ENCODE measurements at places on chromosomes 6 and 20.

GRCh38 chr6:168596344-168596743 is 155.4 kb downstream of the SMOC2 start:
- DNase-seq: no peak

DNA sequence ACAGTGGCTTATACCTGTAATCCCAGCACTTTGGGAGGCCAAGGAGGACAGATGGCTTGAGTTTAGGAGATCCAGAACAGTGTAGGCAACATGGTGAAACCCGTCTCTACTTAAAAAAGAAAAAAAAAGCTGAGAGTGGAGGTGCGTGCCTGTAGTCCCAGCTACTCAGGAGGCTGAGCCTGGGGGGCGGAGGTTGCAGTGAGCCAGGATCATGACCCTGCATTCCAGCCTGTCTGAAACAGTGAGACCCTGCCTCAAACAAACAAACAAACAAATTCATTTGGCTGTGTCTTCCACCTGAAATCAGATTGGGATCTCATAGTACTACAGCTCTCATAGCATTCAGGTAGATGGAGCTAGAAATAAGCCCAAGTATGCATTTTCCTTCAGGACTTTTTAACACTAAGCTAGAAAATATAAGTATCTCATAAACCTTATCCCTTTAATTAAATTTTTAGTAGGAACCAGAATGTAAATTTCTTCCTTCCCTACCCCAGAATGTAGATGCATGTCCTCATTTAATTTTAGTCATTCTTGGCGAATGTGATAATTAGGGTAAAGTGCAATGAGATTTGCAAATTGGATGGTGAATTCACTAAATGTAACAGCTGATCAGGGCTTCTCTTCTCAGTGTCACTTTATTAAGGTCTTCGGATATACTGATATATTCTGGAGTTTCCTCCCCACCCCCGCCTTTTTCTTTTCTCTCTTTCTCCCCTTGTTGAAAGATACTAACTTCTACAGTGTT is 190.4 kb downstream of the CDKAL1 start:
- DNase-seq: no peak

GRCh38 chr6:30690403-30691207 is at the start of gene NRM:
TSS of gene NRM (minus strand) at chr6:30690984. CDS start at chr6:30690974, 10 bp downstream.
- peak; percentile 78 for DNase-seq

GRCh38 chr6:51953246-51953645 is 134.2 kb downstream of the PKHD1 start:
- DNase-seq: no peak

GRCh38 chr6:35415065-35415891 is 36.9 kb upstream of the FANCE start:
- no peak for DNase-seq

DNA sequence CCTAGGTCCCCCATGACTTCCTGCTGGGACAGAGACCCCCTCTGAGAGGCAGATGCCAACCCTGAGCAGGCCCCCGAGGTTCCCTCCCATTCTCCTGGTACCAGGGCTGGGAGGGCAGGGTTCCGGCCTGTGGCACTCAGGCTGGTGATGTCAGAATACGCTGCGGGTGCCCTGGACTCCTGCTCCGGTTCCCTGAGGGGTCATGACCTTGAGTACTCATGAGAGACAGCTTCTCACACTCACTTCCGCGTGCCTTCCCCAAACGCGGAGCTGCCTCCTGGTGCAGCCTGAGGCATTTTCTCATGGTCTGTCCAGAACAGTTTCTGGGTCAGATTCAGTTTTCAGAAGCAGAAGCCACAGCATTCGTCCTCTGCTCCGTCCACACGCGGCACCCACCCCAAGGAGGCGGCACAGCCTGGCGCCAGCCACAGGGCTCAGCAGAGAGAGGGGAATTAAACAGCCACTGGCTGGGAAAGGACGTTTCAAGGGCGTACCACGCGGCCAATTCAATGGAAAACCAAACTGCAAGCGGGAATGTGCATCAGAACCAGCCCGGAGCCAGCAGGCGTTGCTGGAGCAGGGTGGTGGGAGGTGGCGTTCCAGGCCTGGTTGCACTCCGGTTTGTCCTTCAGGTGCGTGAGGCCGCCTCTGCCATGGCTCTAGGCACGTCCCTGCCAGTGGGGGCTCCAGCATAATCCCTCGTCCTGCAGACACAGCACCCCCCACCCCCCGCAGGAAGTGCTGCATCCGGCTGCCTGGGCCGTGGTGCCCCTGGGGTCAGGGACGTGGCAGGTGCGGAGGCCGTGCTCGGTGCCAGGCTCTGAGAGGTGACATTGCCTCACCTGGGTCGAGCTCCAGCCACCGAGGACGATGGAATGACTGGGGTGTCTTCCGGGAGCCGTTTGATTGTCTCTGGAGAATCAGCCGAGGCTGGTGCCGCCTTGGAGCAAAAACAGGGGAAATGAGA is 58.3 kb upstream of the BHLHE23 start:
- DNase-seq: no peak

GRCh38 chr20:677957-678356 is 2.4 kb upstream of the SCRT2 start:
- no peak for DNase-seq

- DNase-seq: no peak
These were observed 195.7 kb downstream of the CENPW start for GRCh38 chr6:126535595-126535994.

DNA sequence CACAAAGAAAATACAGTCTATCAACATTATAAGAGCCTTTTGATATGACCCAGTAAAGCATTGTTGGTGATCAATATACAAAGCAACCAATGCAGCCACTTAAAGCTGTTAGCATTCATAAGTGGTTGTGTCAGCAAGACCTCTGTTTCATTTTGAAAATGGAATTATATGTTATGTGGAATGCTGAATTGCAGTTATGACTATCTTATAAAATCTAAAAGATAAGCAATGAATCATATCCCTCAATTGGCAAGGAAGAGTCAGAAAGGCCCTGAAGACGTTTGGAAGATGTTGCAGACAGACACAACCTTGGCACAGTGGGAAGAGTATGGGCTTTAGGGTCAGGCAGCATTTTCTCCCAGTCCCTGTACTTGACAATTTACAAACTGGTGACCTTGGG is 93.8 kb upstream of the RNF217 start:
- no peak for DNase-seq

- no peak for DNase-seq
These were observed 63.9 kb downstream of the CHMP4B start for GRCh38 chr20:33875055-33875454.

Measured in stimulated activated CD8-positive, alpha-beta memory T cell treated with anti-CD3 and anti-CD28 coated beads, Interleukin-2, amount 100 ng/mL, for 48 hours (primary cell).